GM03348 (cell line): ENCODE measurements at places on chromosomes 12 and 14.
A peak's percentile ranks its signal among the peaks of the same experiment; 100 is the strongest.

DNA sequence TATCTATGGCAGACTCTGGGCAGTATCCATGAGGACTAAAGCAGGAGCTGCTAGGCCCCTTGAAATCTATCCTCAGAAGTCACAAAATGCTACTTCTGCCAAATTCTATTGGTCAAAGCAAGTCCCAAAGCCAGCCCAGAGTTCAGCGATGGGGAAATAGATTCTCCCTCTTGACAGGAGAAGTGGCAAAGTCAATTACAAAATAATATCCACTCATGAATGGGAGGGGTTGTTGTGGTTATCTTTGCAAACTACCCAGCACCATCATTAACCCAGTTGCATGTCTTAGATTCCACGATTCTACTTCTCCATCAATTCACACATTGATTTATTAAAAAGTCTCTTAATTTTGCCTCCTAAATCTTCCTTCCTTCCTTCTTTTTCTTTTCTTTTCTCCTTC lies 30.7 kb upstream of the STXBP6 start:
- no peak for DNase-seq

DNA sequence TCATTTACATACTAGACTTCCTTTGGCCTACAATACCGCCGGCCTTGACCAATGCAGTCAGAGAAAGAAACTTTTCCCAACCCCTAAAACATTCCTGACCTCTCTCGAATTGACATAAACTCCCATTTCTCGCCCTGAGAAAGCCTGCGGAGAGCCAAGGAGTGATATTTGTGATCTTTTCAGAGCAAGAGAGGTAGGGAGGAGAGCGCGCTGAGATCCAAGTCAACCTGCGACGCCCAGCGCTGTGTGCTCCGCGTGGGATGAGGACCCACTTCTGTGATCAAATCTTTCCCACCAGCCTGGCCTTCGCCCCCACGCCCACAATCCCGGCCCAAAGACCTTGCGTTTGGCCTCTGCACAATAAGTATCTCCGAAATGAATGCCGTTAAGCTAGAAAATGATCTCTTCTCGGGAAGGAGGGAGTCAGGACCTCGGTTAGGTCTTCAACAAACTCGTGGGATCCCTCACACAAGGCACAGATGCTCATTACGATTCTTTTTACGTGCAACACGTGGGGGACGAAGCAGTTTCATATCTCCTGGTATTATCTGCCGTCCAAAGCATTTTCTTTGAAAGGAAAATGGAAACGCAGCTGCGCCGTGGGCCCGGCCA lies 6.3 kb upstream of the NPAS3 start:
- DNase-seq: no peak

DNA sequence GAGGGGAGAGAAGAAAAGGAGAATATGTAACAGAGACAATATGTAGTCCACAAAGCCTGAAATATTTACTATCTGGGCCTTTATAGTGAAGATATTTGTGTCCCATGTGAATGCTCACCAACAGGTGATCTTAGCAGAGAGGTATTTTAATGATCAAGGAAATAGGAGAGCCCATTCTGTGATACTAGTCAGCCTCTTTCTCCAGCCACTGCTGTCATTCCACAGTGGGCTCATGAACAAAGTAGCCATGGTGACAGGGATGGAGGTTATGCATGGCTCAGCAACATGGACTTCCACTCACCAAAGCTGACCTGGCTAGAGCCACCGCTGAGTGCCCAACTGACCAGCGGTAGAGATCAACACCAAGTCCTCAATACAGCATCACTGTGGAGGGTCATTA lies 58.2 kb downstream of the OSBPL8 start:
- no peak for DNase-seq

DNA sequence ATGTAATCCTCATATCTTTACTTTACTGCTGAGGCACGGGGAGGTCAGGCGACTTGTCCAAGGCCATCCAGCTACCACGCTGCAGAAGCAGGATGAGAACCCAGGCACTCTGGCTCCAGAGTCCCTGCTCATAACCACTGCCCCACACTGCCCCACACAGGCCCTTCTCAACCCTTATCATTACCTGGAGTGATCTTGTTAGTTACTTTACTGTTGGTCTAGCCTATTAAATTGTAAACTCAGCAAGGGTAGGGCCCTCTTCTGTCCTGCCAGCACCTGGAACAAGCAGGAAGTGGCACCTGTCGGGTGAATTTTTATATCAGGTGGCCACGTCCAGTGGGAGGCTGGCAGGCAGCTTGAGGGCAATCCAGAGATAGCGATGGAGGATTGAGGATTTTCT lies 12.2 kb downstream of the FAIM2 start:
- no peak for DNase-seq

GRCh38 chr14:99870617-99871016 lies 77.4 kb downstream of the EML1 start:
- no peak for DNase-seq

GRCh38 chr12:49796606-49797448 lies 31.4 kb downstream of the NCKAP5L start:
- no peak for DNase-seq

DNA sequence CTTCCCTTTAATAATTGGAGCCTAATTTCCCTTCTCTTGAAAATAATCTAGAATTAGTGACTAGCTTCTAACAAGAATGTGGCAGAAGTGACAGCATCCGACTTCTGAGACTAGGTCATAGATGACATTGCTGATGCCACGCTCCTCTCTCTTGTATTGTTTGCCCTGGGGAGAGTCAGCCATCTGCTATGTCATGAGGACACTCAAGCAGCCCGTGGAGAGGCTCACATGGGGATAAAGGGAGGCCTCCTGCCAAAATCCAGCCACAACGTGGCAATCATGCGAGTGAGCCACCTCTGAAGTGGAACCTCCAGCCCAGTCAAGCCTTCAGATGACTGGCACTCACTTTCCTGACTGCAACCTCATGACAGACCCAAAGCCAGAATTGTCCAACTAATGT lies 54.2 kb upstream of the LRRK2 start:
- DNase-seq: no peak

DNA sequence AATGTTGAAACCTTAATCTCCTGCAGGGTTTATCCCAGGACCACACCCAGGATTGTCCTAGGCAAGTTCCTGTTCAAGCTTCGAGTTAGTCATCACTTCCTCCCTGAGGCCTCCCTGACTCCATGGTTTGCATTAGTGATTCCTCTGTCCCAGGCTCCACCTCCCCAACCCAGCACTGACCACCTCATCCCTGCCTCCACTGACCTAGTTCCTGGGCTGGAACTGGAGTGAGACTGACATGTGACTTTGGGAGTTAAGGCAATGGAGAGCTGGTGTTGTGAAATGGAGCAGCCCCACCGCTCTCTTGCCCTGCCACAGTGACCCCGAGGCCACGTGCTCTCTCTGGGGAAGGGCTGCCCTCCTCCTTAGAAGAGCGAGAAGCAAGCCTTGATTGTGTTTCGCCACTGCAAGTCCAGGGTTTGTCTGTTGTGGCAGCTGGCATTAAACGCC lies 15.8 kb upstream of the DTX1 start:
- DNase-seq: peak; percentile 47

GRCh38 chr14:103483600-103483999 lies 39.0 kb downstream of the CKB start:
- DNase-seq: peak; percentile 57

GRCh38 chr12:49022558-49023178 lies 4.1 kb upstream of the PRKAG1 start:
- DNase-seq: no peak

GRCh38 chr14:97025722-97026121 lies 228.5 kb downstream of the VRK1 start:
- DNase-seq: no peak

GRCh38 chr12:41983856-41984255 lies 160.8 kb downstream of the GXYLT1 start:
- DNase-seq: no peak

DNA sequence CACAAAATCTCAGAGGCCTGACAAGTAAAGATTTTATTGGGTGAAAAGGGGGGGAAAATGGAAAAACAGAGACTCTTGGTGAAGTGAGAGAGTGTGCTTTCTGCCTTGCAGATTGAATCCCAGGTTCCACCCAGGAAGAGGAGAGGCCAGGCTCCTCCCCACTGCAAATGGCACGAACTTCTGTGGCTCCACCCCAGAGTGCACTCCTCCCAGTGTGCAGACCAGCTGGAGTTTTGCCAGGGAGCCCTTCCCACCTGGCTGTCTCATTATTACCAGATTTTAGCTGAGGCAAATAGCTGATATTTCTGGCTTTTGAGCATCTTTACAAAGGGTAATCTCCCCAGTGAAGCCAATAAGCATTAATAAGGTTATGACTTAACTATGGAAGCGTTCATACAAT lies 51.9 kb downstream of the TESPA1 start:
- DNase-seq: no peak

DNA sequence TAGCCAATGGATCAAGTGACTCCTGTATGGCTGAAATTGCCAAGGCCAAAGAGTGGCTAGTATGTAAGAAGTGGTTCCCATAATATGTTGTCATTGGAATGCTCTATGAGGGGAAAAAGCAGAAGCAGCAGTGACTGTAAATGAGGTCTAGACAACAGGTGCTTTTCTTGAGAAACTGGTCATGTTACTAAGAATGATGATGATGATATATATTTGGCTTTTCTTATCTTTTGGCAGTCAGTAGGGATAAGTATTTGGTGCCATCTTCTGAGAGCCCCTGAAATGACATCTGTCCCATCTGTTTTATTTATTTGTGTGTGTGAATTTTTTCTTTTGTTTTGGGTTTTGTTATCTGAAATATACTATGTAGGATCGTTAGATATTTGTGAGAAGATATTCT lies 141.7 kb downstream of the SYT1 start:
- DNase-seq: no peak

GRCh38 chr14:70655110-70655826 lies 13.6 kb downstream of the TTC9 start:
- no peak for DNase-seq

- peak; percentile 7 for DNase-seq
These were observed 37.7 kb downstream of the TAOK3 start for GRCh38 chr12:118334939-118335567.

GRCh38 chr12:52280796-52281560 lies 6.5 kb downstream of the KRT86 start:
- DNase-seq: peak; percentile 92

DNA sequence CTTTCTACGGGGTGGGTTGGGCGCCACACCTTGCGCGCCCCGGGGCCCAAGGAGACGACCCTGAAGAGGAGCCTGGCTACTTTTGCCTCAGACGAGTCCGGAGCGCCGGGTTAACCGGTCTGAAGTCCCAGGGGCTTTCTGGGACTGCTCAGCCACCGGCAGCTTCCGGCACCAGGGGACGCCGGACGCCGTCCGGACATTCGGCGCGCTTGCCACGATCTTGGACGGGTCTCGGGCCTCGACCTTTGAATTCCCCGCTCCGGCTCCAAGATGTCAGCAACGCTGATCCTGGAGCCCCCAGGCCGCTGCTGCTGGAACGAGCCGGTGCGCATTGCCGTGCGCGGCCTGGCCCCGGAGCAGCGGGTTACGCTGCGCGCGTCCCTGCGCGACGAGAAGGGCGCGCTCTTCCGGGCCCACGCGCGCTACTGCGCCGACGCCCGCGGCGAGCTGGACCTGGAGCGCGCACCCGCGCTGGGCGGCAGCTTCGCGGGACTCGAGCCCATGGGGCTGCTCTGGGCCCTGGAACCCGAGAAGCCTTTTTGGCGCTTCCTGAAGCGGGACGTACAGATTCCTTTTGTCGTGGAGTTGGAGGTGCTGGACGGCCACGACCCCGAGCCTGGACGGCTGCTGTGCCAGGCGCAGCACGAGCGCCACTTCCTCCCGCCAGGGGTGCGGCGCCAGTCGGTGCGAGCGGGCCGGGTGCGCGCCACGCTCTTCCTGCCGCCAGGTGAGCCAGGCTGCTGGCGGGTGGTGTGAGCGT lies at the start of gene ACOT4:
TSS of gene ACOT4 (plus strand) at position 184 of the 760 bp plus-strand sequence. CDS start at position 271, 87 bp downstream.
- peak; percentile 60 for DNase-seq

GRCh38 chr14:22391908-22392565 lies 197.0 kb downstream of the DAD1 start:
- DNase-seq: peak; percentile 65

- DNase-seq: no peak
These were observed 3.5 kb downstream of the LPAR5 start for GRCh38 chr12:6632026-6632983.

GRCh38 chr14:28653521-28653920 lies 113.1 kb upstream of the FOXG1 start:
- DNase-seq: no peak

DNA sequence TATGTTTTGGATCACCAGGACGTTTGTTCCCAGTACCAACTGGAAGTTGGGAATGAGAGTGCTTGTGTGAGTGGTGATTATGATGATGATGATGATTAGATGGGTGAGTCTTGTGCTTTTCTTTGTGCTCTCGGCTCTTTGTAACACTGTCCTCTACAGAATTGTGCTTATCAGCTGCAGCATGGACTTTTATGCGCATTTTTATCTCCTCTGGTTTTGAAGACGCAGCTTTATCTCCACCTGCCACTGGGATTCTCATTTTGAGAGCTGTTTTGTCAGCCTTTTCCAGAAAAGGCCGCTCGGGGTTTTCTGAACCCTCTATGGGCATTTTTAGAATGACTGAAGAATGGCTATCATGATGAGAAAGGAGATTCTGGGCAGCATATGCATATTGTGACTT lies 11.5 kb upstream of the KANSL2 start:
- no peak for DNase-seq

DNA sequence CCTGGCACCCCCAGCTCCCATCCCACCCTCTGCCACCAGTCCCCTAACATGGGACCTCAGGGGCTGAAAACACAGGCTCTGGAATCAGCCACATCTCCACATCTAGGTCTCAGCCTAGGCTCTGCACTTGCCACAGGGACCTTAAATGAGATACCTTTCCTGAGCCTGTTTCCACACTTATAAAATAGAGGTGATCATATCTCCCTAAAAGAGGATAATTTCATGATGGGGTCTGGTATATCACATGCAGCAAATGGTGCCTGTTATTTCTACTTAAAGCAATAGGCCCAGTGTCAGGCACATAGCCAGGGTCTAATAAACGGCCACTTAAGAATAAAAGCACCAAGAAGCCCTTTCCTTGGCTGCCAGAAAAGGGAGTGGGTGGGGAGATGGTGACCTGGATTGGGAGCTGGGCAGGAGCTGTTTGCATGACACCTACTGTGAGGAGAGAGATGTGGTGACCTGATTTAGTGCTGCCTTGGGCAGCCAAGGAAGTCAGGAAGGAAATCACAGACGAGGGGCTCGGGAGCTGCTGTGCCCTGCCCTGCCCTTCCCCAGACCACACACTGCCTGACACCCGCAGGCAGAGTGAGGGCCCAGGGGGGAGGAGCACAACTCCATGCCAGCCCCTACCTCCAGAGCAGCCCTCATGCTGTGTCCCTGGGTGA lies 71.2 kb downstream of the IRF2BPL start:
- DNase-seq: no peak

DNA sequence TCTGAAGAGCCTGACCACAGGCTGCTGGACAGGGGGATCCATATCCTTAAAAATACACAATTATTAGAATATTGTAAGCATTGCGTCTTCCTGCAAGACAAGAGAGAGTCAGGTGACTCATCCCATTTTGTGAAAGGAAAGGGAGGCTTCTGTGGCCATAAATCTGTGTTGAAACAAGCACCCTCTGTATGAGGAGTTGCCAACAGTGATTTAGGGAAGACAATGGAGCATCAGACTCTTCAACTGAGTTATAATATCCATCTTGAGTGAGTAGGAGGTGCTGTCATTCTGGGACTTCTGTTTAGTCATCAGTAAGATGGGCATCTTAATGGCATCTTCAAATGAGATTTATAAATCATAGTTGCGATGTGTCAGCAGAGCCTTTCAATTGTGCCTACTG lies 554.5 kb downstream of the AACS start:
- DNase-seq: no peak
